ENCODE measurements at places on chromosomes 5 and 9. TPM values are rescaled to one million over a fixed set of nuclear protein-coding genes. Genes with fewer than 3 reads are reported as not detected.
A peak's percentile ranks its signal among the peaks of the same experiment; 100 is the strongest.

- DNase-seq = peak; percentile 8
Observed at GRCh38 chr5:6759401-6759800, 46.2 kb downstream of the TENT4A start.

DNA sequence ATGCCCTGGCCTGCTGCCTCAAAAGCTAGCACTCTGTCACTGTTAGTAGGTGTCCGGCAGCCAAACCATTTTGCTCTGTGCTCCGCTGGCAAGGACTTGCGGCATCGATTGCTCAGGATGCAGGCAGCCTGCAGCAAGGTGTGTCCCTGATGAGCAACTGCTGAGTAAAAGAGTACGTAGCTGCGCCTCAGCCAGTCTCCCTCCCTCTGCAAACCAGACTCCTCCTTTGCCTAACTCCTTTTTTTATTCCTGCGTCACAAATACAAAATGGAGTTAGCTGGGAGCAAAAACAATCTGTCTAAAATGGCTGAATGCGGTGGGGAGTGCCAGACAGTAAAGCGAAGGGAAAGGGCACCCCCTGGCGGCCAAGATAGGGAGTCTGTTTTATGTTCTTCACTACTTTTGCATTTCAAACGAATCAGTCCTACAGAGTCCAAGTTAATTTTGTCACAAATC is 61.1 kb downstream of the DIAPH1 start:
- peak; percentile 90 for DNase-seq

DNA sequence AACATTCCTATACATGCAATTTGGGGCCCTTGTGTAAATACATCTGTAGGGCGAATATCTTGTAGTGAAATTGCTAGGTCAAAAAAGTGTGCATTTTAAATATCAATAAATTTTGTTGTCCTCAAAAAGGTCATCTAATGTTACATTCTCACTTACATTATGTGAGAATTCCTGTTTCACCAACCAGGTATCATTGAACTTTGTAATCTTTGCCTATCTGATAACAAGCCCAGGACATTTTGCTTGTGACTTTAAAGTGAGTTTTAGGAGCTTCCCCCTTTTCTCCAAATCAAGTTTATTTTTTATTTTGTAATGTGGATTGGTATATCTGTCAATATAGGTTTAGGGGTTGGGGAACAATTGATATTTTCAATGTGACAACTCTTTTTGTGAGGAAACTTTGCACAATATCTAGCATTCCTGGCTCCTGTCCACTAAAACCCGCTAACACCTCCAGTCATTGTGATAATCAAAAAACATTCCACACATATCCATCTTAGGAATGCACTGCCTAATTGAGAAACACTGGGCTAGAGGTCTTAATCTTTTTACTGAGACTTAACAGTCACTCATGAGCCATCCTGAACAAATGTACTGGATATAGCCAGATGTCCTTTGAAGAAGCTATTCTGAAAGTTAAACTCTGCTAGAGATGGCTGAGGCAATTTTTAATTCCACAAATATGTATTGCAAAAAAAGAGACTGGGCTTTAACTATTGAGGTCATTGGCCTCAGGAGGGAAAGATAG is 72.5 kb upstream of the SLC1A1 start:
- DNase-seq = peak; percentile 20

- DNase-seq = peak; percentile 80
Observed at GRCh38 chr5:67215519-67216471, 19.2 kb upstream of the CD180 start.

The HIGD2A gene
- 313 TPM for total RNA-seq

GRCh38 chr9:96293498-96294158 is 8.3 kb downstream of the HSD17B3 start:
- no peak for DNase-seq

DNA sequence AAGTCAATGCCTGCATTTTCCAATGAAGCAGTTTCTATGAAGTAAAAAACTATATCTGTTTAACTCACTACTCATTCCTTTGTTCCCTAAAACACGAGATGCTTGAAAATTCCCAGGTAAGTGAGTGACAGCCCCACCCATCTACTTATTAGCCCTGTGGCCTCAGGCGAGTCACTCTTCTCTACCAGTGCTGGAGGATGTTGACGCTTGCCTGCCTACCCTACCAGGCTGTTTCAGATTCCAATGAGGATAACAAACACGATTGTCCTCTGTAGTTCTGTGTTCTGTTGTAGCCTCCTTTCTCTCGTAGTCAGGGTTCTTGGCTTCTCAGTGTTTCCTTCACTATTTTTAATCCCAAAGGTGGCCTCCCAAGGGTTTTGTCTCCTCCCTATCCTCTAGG is 388.8 kb downstream of the KDM4C start:
- DNase-seq = no peak

GRCh38 chr5:1545805-1546355 is 22.1 kb upstream of the LPCAT1 start:
- DNase-seq = no peak

The SH3PXD2B gene
- total RNA-seq = 27.6 TPM

Data from cardiac muscle cell (in vitro differentiated cells and primary cell).